ENCODE measurements at places on chromosomes 5 and 9.

DNA sequence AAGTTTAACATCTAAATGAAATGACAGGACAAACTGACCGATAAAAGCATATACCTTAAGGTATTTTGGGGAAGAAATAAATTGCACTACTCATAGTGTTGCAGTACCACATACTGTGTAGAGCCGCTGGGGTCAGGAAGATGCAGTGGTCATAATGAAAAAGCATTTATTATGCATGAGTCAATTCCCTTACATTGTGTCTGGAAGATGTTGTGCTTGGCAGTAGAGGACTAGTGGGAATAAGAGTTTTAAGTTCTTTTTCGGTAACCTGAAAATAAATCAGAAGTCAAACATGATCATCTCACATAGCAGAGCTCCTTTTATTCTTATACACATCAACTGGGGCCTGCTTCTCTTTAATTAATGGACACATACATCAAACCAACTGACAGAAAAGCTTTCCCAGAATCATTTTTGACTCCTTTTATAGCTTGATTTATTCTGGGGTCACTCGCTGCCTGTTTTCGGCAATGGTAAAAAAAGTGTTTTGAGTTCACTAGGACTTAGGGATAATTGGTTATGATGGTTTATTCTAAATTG, 262.5 kb upstream of the CHD1 start:
- no peak for DNase-seq

DNA sequence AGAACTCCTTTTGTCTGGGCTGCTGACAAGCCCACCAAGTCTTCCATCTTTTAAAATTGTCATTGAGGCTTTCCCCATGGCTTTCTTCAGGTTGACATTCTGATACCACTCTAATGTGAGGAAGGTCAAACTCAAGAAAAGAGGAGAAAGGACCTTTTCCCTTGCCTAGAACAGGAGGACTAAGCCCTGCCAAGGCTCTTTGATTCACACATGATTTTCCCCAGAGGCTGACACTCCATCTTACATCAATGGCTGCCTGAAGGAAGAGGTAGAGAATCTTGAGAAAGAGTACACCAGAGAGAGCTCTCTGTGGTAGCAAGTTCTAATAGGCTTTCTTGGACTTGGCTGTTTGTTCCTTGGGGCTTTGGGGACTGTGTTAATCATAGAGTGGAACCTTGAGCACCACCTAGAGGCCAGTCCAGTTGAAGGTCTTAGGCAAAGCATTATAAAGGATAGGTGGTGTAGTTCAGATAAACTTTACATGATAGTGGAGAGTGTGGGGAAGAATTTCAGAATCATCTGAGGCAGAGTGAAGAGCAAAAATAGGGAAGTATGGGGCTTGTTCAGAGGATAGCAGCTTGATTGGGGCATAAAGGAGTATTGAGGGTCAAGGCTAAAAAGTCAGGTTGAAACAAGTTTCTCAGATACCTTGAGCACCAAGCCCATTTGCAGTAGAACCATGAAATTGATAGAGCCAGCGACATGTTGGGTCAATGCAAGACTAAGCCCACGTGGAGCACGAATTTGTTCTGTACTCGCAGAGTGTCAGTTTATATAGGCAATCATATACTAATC, 36.7 kb downstream of the NDFIP1 start:
- peak; percentile 43 for DNase-seq

- DNase-seq: no peak
Measured at GRCh38 chr5:14900693-14901461, 29.3 kb upstream of the ANKH start.

- no peak for DNase-seq
Measured at GRCh38 chr9:125774106-125774505, 26.9 kb downstream of the PBX3 start.

- DNase-seq: no peak
Measured at GRCh38 chr9:17402309-17402708, 176.6 kb upstream of the SH3GL2 start.

GRCh38 chr9:33165263-33166151, 1.6 kb downstream of the B4GALT1 start:
- DNase-seq: no peak

- DNase-seq: no peak
Measured at GRCh38 chr9:26781906-26782305, 110.7 kb downstream of the CAAP1 start.

- DNase-seq: no peak
Measured at GRCh38 chr9:16112116-16112515, 559.3 kb downstream of the CCDC171 start.

DNA sequence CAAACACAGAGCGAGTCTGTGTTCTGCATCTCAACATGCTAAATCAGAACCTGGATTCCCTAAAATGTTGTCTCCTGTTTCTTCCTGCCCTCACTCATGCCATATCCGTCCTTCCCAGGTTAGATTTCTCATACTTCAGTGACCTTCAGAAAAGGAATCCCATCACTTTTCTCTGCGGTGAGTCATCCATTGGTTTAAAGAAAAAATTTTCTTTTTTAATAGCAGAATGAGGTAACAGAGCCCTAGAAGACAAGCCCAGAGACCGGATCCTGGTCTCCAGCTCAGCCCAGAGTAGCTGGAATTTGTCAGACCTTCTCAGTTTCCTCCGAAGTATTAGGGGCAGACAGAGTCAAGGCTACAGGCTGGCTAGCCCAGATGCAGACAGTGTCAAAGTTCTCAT, 143.2 kb upstream of the DMRT1 start:
- DNase-seq: no peak

DNA sequence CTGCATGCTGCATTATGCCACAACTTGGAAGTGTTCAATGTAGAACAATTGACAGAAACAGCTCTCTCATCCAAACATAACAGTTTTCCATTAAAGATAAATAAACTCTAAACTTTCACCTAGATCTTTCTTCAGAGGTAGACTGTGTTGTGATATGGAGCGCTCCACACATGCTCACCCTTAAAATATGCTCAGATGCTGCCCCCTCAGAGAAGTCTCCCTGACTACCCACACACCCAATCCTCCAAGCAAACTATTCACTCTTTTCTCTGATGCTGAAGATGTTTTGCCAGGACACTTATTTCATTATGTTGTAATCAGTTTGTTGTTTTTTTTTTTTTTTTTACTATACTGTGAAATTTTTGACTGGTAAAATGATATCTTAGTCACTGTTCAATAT, 206.6 kb upstream of the RASA1 start:
- DNase-seq: no peak

GRCh38 chr5:43798740-43799139, 195.8 kb downstream of the NNT start:
- no peak for DNase-seq

DNA sequence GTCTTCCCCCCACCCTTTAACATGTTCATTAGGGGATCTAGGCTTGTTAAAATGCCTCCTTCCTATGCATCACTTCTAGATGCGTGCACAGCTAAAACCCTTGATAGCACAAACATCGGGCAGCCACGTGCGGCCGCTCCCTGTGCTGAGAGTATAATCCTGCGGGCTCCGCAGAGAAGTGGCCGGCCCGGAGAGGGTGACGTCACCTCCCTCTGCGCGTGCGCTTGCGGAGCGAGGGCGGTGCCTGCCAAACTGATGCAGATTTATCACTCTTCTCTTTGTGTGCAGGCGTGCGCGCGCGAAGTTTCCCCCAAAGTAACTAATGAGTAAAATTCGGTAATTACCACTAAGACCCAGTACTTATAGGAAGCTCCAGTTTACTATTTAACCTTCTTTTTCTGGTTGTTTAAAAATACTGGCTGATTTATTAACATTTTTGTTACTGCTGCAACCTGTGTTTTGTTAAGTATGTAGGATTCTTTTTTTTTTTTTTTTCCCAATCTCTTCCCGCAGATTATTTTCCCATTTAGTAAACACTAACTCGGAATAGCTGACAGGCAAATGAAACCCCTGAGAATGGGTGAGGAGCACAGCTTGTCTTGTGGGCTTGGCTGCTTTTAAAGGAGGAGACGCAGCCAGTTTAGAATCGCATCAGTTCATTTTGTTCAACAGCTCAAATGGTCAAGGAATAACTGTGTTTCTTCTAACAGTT, 121.6 kb downstream of the TRIO start:
- DNase-seq: peak; percentile 85

GRCh38 chr5:2847608-2848007, 96.1 kb upstream of the IRX2 start:
- DNase-seq: no peak

- no peak for DNase-seq
Measured at GRCh38 chr5:140035881-140036280, 7.2 kb downstream of the NRG2 start.

GRCh38 chr9:128809831-128810230, 8.5 kb upstream of the ENDOG start:
- no peak for DNase-seq

- no peak for DNase-seq
Measured at GRCh38 chr9:6944896-6945295, 187.1 kb downstream of the KDM4C start.

- no peak for DNase-seq
Measured at GRCh38 chr9:5988265-5988664, 27.2 kb downstream of the RANBP6 start.

- DNase-seq: no peak
Measured at GRCh38 chr5:135345956-135346731, 52.9 kb downstream of the MACROH2A1 start.

- no peak for DNase-seq
Measured at GRCh38 chr5:87169300-87169991, 98.2 kb upstream of the RASA1 start.

DNA sequence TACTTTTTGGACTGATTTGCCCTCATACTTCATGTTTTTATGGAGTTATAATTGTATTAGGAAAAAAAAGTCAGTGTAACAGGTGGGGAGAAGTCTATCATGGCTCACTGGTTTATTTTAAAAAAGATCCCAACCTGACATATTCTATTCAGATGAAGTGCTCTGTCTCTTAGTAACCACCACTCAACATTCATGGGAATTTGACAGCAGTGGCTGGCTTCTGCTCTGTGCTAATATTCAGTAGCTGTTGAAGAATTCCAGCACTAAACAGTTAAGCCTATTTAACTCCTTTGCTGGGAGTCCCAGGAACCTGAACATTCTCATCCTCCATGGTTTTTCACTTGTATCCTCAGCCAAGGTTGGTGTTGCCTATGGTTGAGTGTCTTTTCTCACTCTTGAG, 23.1 kb downstream of the CMYA5 start:
- no peak for DNase-seq

- DNase-seq: no peak
Measured at GRCh38 chr5:147391781-147392180, 118.1 kb downstream of the DPYSL3 start.

GRCh38 chr5:175207321-175208040, 236.5 kb downstream of the DRD1 start:
- no peak for DNase-seq

DNA sequence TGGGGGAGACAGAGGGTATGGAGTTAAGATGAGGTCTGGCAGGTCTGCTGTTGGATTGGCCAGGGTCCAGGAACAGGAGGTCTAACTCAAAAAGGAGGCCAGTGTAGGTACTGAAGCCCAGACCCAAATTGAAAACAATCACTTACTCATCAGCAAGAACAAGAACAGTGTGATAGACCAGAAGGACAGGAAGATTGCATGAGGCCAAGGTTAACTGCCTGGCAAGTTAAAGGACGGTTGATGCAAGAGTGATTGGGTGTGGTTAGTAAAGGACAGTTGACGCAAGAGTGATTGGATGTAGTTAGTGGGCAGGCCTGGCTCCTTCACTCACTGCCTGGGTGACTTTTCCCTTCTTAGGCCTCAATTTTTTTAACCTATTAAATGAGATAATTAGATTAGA, 132.6 kb downstream of the PDZD2 start:
- DNase-seq: no peak

- DNase-seq: no peak
Measured at GRCh38 chr9:124286292-124286931, 28.7 kb downstream of the NEK6 start.

DNA sequence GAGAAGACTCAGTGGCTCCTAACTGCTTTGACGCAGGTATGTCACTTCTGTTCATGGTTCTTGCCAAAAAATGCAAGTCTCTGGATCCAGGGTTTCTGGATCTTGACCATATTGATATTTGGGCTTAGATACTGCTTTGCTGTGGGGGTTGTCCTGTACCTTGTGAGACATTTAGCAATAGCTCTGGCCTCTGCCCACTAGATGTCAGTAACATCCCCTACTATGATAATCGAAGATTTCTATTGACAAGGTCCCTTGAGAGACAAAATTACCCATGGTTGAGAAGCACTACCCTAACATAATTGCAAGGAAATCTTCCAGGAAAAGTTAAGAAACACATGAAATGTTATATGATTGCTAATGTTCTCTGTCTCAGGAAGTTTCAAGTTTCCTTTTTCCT, 285.4 kb downstream of the TMEM232 start:
- no peak for DNase-seq

- no peak for DNase-seq
Measured at GRCh38 chr5:138978080-138978479, 102.9 kb upstream of the LRRTM2 start.

GRCh38 chr9:976943-977837, 735 bp downstream of the DMRT3 start:
- DNase-seq: no peak

GRCh38 chr9:133113949-133114885, 6.8 kb downstream of the RALGDS start:
- peak; percentile 30 for DNase-seq

GRCh38 chr9:4084435-4084818, 215.4 kb downstream of the GLIS3 start:
- DNase-seq: peak; percentile 14

All from anterior cingulate cortex (tissue), 58 donors.